DMS153 (cell line): ENCODE measurements at places on chromosomes 7 and 10.

GRCh38 chr7:50711271-50712175 lies 71.2 kb downstream of the GRB10 start:
- no peak for DNase-seq

GRCh38 chr7:73329861-73330581 lies 2.1 kb downstream of the FKBP6 start:
- no peak for DNase-seq

DNA sequence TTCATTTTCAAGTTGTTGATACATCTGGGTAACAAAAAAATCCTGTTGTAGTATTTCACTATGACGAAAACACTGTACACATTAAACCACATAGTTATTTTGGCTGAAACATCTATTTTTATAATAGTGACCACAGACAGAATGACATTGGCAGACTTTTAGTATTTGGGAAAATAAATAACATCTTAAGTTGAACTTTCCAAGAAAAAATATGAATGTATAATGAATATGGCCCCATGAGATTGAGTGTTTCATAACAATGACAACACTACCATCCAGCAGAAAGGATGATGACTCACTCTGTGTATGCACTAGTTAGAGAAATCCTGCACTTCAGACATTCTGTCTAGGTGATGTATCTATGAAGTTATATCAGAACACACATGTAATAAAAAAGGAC lies 118.1 kb downstream of the SEMA3D start:
- DNase-seq, result no peak

- no peak for DNase-seq
Measured at GRCh38 chr10:52111101-52111891, 202.8 kb upstream of the DKK1 start.

GRCh38 chr10:63173468-63174232 lies 40.5 kb downstream of the NRBF2 start:
- no peak for DNase-seq
